ENCODE measurements at places on chromosomes 4 and X.

- DNase-seq, result no peak
These were observed 60.8 kb downstream of the TBL1X start for GRCh38 chrX:9525511-9526248.

GRCh38 chr4:186701273-186701672, 22.4 kb downstream of the FAT1 start:
- no peak for DNase-seq

DNA sequence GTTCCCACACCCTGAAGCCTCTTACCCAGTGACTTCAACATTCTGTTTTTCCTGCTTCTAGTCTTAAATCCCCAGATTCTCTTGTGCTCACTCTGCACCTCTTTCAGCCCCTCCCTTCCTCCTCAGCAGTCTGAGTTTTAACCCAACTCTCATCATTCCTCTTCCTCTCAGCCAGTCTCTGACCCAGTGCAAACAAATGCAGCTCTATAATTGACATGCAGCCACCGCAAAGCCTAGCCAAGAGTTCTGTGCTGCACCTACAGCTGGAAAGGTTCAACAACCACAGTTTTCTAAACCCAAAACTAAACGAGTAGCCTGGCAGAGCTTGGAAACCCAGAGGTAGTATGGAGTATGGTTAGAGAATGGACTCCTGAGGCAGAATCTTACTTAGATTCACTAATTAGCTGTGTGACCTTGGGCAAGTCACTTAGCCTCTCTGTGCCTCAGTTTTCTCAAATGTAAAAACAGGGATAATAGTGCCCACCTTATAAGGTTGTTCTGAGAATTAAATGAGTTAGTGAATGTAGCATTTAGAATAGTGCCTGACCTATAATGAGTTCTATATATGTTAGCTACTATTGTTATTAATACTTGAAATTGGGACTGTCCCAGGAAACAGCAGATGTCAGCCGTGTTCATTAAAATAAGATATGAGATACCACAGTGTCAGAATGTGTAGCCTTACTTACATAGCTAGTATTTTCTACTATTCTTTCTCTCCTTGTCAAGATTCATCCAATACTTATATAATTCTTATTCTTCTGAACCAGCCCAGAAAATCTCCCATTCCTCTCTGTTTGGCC, 3.5 kb downstream of the TMEM154 start:
- DNase-seq, result no peak

- no peak for DNase-seq
These were observed 11.4 kb downstream of the PDLIM3 start for GRCh38 chr4:185523862-185524261.

GRCh38 chr4:97530676-97531075, 612.6 kb downstream of the STPG2 start:
- DNase-seq, result no peak
